ENCODE measurements at places on chromosomes 4 and X.

GRCh38 chrX:7746856-7747255, 96.1 kb upstream of the VCX start:
- no peak for DNase-seq

DNA sequence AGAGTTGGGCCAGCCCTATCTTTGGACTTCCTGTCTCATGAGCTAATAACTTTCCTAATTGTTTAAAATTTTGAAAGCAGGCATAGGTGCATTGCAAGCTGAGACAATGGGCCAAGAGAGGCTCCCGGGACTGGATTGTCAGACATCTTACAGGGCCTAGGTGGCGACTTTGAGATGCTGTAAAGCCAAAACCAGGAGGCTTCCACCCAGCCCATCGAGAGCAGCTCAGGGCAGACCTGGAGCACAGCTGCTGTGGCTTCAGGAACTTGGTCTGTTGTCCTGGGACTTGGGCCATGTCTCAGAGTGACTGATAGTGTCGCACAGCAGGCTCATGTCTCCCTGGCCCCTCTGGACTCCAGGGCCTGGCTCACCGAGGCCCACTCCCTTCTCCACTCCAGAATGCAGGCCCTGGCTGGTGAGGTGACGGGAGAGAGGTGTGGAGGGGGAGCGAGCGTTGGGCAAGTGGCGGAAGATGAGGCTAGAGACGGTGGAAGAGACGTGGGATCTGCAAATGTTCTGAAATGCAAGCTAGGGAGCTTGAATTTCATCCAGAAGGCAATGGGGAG, 24.1 kb upstream of the MTM1 start:
- no peak for DNase-seq

- DNase-seq: peak; percentile 15
Observed at GRCh38 chr4:170202721-170203120, 113.0 kb upstream of the AADAT start.

DNA sequence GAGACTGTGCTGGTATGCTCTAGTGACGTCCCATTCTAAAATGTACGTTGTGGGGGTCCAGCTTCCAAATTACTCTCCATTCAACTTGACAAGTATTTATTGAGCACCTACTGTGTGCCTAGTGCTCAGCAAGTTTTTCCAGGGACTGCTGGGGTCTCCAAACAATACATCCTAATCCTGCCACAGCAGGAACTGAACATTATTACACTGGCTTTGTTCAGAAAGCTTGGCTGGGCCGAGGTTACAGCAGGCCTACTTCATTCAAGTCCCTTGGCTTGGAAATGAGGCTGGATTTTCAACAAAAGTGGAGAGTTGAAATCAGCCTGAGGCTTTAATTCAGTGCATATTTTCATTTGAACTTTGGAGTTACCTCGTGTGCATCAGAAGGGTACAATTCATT, 78.0 kb downstream of the GUCY2F start:
- DNase-seq: no peak

DNA sequence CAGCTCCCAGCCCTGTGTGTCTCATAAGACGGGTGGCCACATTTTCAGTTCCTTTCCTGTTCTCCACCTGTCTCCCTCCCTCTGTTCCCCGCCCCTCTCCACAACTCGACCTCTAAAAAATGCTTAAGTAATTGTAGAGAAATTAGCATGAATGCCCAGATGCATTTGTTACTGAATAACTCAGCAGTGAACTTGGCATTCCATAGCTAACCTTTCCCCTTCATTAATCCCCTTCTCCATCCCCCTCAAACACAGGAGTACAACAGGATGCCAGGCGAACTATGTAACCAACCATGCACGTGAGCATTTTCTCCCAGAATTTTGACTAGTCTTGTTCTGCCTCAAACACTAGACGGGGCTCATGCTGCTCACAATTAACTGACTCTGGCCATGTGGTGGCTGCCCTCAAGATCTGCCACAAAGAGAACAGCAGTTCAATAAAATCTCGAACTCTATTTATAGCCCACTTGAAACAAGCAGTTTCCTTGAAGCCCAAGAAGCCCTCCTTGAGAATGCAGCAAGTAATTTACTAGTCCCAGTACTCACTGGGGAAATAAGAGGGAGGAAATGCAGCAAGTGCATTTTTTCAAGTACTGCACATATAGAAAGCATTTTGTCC, 351.2 kb downstream of the ARHGAP24 start:
- DNase-seq: no peak

GRCh38 chr4:62512271-62512670, 1312.1 kb downstream of the ADGRL3 start:
- no peak for DNase-seq

- DNase-seq: no peak
Observed at GRCh38 chrX:70219938-70220764, 14.3 kb upstream of the AWAT1 start.
